T-cell (primary cell): ENCODE measurements at places on chromosomes 6 and 20.
A peak's percentile ranks its signal among the peaks of the same experiment; 100 is the strongest.

- no peak for DNase-seq
These were observed 94.4 kb downstream of the NCR2 start for GRCh38 chr6:41429506-41430504.

GRCh38 chr20:4476903-4477500 lies 244.7 kb upstream of the PRND start:
- no peak for DNase-seq

- no peak for DNase-seq
These were observed 746.9 kb downstream of the TBC1D32 start for GRCh38 chr6:120587381-120587780.

DNA sequence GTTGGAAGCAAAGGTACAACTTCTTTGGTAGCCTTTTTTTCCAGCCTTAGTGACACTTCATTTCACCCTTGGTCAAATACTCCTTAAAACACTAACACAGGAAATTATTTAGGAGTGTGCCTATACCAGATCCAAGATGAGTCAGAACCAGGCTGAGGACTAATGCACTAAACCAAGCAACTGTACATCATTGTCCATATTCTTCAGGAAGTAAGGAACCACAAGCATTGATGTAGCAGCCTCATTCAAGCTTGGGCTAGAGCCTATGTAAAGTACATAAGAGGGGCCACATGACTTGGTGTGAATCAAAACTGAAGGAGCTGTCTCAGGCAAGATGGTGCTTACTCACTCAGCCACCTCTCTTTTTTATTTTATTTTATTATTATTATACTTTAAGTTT lies 20.7 kb upstream of the ADGB start:
- DNase-seq: no peak

DNA sequence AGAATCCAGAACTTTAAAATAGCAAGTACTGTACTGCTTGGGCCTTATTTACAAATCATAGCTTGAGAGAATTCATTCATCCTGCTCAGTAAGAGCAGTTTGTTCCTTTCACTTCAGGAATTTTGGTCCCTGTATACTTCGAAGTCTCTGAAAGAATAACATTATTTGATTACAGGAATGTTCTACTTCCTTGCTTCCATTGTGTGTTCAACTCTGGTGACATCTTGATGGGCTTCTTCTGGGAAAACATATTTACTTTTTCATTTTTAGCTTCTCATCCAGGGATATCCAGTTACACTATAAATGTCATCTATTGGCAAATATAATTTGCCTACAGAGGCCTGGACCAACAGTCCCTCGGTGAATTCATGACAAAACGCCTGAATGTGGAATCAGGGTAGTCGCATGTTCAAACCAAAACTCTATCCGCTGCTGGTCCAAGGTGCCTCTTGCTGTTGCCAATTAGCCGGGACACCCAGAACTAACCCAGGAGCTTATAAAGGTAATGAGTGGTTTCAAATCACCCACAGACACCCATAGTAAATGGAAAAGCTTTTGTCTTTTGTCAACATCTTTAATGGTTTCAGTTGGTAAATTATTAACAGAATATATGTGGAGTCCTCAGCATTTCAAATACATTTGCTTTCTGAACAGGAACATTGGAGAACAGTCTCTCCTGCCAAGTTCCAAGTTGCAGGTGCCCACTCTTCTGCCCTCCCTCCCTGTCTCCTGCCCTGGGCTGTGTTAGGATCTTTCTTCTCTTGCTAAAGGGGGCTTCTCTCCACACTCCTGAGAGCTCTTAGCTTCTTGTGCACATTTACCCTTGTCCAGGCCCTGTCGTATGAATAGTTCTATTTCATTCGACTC lies 162.5 kb upstream of the CITED2 start:
- DNase-seq: no peak

DNA sequence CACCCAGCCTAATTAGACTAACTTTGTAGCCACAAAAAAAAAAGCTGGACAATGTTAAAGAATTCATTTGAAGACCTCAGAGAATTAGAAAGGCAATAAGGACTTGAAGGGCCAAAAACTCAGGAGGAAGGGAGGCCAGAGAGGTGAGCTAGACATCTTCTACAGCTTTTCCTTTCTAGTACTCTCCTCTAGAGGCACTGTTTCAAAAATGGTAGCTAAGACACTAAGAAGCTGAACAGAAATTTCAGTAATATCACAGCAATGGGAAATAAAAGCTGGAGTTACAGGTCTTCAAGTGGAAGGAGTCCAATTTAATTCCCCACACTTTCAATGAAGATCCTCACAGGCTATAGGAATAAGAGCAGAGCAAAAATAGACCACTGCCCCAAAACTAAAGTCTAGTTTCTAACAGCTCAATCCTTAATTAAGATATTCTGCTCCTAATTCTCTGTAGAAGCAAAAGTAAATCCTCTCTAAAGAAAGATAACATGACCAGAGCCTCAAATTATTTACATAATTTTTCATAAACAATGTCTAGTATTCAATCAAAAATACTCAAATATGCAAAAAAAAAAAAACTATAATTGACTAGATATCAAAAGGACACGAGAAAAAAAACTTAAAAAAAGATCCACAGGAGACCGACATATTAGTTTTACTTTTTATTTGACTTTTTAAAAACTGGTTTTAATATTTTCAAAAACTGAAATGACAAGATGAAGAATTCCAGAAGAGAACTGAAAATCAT lies 63.7 kb downstream of the RNGTT start:
- DNase-seq: no peak

- DNase-seq: no peak
These were observed 9.7 kb downstream of the HECA start for GRCh38 chr6:139144490-139145085.

- DNase-seq: no peak
These were observed 801 bp downstream of the CCDC28A start for GRCh38 chr6:138774370-138774769.

DNA sequence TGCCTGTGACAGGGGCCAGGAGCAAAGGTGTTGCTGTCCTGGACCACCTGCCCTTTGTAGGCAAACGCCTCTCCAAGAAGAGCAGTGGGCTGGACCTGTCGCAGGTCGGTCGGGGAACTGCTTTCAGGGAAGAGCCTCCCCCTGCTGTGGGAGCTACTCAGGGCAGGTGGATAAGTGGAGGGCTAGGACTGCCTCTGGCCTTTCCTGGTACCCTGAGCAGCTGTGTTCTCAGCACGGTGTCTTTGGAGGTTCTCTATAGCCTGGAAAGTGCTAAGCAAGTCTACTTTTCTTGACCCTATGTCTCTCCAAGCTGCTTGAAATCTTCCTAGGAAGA lies 35.0 kb downstream of the BPIFB1 start:
- no peak for DNase-seq

DNA sequence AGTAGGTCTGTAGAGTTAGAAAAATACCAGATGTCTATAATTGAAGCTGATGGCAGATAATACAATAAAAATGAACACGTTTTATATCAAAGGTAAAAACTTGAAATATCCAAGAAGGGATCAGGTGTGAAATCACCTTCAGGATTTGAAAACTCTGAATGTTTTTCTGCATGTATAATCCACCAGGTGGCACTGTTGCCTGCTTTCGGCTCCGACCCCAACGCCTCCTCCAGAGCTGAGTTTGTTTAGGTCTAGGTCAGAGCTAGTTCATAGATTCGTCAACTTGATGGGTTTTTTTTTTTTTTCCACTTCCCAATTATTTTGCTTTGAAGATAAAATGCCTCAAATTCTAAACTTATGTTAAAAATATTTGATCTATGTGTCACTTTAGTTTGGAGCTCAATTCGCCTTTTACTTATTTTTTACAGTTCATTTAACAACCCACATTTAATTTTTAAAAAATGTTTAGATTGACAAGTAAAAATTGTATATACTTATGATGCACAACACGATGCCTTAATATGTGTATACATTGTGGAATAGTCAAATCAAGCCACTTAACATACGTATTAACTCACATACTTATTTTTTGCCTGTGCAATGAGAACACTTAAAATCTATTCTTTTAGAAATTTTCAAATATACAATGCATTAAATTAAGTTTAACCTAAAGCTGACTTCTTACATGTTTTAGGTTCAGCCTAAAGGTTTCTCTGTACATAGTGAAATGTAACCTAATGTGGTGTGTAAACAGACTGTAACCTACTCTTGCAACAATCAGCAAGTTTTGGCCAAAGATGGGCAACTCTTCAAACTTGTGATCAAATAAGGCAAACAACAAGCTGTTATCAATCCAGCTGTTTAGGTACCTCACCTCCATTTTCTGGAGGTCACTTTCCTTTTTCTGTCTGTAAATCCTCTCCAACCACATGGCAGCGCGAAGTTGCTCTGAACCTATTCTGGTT lies 39.4 kb upstream of the ENPP4 start:
- DNase-seq: peak; percentile 31

GRCh38 chr6:99905209-99906106 lies 88.6 kb downstream of the MCHR2 start:
- peak; percentile 34 for DNase-seq

DNA sequence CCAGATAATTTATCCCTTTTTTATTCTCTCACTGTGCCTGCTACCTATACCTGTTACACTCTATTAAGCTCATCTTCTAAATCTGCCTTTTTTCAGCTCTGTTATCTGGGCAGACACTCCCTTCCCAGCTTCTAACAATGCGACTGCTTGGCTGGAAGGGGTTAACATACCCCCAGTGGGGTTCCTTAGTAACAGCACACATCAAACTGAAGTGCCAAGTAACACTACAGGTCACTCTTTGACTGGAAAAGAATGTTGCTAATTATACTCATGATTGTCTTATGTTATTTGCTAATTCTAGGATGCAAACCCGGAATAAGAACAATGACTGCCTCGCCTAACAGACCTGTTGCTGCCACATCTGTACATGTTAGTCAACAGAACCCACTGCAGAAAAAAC lies 203.5 kb downstream of the EPM2A start:
- DNase-seq: no peak

DNA sequence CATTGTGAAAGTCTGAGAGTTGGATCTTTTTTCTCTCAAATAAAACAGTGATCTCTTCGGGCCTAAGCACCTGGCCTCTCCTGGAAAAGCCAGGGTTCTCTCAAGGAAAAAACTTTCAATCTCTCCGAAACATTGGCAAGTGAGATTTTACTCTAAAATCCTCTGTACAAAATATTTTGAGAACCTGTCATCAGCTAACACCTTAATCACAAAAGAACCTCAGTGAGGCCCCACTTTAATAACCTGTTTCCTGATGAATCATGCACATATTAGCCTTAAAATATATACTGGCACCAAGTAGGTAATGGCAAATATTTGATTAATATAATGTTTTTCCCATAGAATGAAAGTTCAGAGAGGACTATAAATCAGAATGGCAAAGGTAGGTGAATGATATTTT lies 177.9 kb downstream of the FRK start:
- DNase-seq: no peak

DNA sequence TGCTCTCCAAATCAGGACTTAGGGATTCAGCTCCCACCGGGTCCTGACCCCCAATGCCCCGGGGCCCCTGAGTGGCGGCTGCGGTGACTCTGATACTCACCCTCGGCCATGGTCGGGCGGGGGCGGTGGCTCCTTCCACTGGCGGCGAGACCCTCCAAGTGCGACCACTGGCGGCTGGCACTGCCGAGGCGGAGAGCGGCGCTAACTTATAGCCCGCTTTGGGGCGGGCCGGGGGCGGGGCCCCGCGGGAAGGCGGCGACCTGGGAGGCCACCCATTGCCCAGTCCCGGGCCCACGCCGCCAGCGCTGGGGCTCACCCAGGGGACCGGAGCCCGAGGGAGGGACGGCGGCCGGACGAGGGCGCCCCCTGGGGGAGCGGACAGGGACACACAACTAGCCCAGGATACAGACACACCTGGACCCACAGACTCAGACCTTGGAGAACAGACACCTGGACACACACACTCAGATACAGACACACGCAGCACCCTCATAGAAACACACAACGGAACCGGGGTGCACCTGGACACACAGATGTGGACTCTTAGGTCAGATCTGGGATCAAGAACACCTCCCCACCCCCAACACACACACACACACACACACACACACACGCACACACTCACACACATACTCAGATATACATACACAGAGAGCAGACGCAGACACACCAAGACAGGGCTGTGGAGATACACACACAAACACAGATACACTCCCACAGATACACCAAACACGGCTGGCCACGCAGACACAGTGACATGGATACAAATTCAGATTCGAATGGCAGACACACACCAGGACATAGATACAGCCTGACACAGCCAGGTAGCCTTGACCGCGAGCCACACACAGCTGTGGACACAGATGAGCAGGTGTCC lies at the start of gene TGM2:
Gene TGM2 (minus strand): TSS at position 182 of the 877 bp plus-strand sequence. CDS start 72 bp downstream, at position 110.
- DNase-seq: peak; percentile 28

GRCh38 chr6:16286151-16286522 lies 47.8 kb downstream of the GMPR start:
- DNase-seq: no peak

GRCh38 chr20:36490191-36490590 lies 51.1 kb upstream of the MYL9 start:
- no peak for DNase-seq

- no peak for DNase-seq
These were observed 56.7 kb downstream of the VEGFA start for GRCh38 chr6:43826730-43827129.

GRCh38 chr20:31674895-31675827 lies 37.4 kb downstream of the COX4I2 start:
- DNase-seq: peak; percentile 24

DNA sequence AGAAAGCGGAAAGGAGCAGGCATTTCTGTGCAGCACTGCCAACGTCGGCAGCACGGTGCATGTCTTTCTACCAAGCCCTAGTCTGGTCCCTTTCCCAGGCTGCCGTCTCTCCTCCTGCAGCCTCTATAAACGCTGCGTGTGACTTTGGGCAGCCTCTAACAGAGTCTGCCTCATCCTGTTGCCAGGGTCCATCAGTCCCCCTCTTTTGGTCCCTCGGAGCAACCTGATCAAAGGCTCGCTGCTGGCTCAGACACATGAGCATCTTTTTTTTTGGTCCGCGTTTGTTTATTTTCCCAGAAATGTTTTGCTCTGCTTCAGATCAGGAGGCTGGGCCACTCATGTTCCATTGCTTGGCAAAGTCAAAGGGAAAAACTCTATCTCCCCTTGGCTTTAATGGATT lies 166.8 kb upstream of the CST7 start:
- no peak for DNase-seq

DNA sequence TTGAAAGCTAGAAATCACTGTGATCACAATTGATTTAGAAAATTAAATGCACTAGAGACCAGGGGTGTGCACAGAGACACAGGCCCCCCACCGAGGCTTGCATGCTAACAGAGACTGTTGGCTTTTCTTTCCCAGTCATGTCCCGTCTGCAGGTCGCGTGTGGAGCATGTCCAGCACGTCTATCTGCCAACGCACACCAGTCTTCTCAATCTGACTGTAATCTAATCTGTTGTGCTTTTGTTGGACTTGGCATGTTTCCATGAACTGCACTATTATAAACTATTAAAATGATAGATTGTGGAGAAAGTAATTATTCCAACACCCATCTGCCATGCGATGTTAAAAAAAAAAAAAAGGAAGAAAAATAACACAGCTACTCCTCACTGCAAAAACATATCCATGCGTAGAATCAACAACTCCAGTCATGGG lies 17.7 kb downstream of the MYLIP start:
- no peak for DNase-seq
